Activated naive CD4-positive, alpha-beta T cell treated with anti-CD3 and anti-CD28 coated beads, Interleukin-2, amount 50 U/mL, for 72 hours (primary cell): ENCODE measurements at places on chromosomes 5 and 9. TPM values are rescaled to one million over a fixed set of nuclear protein-coding genes. Genes with fewer than 3 reads are reported as not detected.

Gene GMCL2
- not detected for total RNA-seq

Gene SPINK9
- not detected for total RNA-seq

Gene INSL6
- total RNA-seq, result not detected

Gene S100Z
- total RNA-seq, result 0.75 TPM

Gene PCBD2
- total RNA-seq, result 14.1 TPM

Gene LCN1
- not detected for total RNA-seq

Gene CATSPER3
- 0.51 TPM for total RNA-seq

Gene IL9
- total RNA-seq, result 0.93 TPM

Gene MBLAC2
- total RNA-seq, result 0.98 TPM

DNA sequence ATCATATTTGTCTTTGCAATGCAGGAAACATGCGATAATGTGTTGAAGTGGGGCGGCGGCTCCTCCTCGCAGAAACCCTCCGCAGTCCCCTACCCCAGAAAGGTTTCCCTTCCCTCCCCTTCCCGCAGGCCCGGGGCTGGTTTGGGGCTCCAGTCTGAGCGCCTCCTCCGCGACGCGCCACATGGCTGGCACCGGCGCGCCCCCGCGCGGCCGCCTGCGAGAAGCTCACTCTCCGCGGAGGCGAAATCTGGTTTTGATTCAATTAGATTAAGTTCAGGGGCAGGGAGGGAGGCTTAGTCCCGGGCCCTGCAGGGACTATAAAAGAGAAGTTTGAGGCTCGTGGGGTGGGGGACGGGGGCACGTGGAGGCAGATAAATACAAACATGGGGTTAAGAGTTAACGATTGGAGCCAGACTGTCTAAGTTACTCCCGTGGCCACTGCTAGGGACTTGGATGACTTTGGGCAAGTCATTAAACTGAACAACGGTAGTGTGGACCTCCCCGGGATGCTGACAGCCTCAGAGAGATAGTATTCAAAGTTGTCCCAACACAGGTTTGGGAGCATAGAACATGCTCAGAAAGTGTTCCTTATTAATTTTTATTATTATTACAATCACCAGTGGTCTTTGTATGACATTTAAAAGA is 69.4 kb downstream of the MSX2 start:
- no peak for DNase-seq

GRCh38 chr9:78280982-78281668 is 15.8 kb upstream of the PSAT1 start:
- DNase-seq, result no peak

DNA sequence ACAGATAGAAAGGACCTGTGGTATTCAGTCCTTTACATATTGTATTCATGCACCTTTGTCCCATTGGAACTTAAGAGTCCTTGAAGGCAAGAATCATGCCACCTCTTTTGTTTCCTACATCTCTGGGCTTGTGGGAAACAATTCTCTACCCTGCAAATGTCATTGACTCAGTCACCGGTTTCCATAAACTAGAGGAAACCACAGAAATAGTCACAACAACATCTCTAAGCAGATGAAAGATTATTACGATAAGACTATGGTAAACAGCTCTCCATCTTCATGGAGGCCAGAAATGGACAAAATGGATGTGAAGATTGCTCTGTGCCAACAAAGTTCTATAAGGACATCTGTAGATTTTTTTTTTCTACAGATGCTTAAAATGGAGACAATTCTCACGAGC is 165.5 kb downstream of the PIK3R1 start:
- DNase-seq, result no peak

DNA sequence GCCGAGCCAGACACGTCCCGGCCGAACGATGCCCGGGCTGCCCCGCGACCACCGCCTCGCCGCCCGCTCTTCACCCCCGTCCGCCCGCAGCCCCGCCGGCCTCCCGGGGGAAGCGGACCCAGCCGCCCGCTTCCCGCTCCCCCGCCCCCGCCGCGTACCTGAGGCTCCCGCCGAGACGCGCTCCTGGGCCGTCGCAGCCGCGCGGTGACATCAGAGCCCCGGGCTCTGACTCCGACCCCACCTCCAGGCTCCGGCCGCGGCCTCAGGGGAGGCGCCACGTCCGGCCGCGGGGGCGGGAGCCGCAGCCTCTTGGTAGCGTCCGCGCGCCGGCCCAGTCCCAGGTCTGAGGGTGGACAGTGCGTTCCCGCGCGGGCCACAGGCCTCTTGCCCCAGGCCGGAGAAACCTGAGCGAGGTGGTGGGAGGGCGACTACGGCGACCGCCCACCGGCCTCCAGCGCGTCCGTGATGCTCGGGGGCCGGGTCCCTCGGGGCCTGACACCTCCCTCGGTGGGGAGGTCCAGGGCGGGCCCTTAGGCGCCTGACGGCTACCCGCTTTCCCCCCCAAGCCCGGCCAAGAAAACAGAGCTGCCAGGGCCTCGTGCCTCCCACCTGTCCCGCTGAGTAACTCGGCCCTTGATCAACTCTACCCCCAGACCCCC is at the start of gene SHROOM1:
Gene SHROOM1, minus strand, starts transcription at position 212 of the 659 bp plus-strand sequence. CDS start 4,507 bp downstream, outside the sequence.
- DNase-seq, result no peak

GRCh38 chr5:129459777-129460671 is at the start of gene ADAMTS19:
Gene ADAMTS19, plus strand, starts transcription at chr5:129460298. Its CDS starts 94 bp downstream, at chr5:129460392.
- no peak for DNase-seq

- no peak for DNase-seq
Observed at GRCh38 chr5:120388016-120388781, 75.9 kb upstream of the PRR16 start.

DNA sequence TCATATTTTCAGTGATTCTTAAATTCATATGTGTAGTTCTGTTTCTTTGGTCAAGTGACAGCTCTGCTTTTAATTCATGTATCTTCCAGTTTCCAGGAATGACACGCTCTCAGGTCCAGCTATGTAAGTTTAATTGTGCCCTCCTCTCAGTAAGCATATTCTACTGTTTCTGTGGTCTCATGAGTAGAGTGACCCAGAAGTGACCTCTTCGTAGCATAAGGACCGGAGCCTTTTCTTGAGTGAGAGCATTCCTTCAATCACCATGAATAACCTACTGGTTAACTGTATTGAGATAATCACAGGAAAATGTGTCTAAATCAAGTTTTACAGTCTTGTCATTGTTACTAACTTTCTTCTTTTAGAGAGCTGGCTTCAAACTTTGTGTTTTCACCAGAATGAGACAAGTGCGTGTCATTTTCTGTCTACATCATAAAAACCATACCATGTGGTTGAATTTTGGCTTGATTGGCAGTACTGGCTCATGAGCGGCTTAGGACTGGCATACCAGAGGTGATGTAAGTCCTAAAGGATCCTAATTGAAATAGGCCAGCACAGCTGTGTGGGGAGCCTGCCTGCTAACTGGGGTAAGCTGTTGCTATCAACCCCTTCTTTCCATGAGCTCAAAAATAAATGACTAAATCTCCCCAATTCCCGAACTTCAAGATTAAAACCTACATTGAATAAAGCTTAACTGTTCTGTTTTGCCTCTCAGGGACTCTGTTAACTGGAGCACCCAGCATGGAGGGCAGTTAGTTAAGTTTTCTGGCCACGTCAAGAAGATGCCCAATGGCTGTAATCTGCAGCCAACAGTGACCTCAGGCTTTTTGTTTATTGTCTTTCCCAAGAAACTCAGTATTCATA is 4.8 kb downstream of the ADAMTSL1 start:
- no peak for DNase-seq

GRCh38 chr5:119105971-119106370 is 35.1 kb downstream of the DMXL1 start:
- DNase-seq, result no peak

DNA sequence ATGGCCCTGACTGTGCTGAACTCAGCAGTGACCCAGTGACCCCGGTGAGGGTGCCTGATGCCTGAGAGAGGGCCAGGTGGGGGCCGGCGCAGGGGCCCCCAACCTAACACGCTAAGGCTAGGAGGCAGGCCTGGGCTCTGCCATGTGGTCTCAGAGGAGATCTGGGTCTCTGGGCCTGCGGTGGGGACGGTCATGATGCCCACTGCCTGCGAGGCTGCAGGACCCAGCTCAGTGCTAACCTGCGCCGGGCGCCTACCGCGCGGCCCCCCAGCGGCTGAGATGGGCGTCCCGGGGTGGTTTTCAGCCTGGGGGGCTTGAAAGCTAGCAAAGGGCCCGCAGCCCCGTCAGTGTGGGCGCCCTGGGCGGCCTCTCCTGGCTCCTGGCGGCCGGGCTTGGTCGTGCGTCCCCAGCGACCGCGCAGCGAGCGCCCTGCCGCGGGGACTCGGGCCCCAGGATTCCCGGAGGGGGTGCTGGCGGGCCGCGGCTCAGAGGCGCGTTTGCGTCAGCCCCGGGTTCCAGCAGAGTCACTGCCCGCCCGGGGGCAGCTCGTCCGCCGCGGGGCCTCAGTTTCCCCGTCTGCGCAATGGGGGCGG is 2.5 kb downstream of the EGFL7 start:
- no peak for DNase-seq

GRCh38 chr5:2656206-2656605 is 95.3 kb downstream of the IRX2 start:
- DNase-seq, result no peak

DNA sequence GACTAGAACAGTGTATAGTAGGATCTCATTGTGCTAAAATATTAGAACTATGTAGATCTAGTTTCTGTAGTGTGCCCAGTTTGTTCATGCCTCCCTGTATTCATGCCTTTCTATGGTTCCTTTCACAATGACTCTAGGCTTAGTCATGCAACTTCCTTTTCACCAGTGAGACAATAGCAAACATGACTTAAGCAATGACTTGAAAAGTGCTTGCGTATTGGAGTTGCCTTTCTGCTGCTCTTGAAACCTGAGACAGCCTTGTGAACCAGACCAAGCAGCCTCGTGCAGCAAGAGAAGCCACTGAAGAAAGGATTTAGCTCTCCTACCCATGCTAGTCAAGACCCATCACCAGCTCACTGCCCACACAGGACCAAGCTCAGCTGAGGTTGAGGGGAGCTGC is 294.5 kb upstream of the TAS2R1 start:
- no peak for DNase-seq

- no peak for DNase-seq
Observed at GRCh38 chr5:112136773-112137172, 282.3 kb downstream of the EPB41L4A start.

DNA sequence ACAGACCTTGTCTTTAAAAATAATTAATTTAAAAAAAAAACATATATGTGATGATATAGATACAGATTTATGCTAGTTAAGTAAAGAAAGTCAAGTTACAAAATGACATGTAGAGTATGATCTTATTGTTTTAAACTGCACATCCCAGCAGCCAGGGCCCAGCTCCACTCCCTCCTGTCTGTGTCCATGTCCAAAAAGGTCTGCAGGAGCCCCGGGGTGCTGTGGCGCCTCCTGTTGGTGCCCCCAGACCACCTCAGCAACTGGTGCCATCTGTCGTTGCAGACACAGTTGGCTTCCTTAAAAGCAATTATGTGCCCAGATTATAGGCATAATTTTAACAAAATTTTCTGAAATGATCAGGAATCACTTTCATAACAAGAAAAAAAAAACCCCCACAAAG is 33.3 kb downstream of the IPPK start:
- peak; percentile 30 for DNase-seq

DNA sequence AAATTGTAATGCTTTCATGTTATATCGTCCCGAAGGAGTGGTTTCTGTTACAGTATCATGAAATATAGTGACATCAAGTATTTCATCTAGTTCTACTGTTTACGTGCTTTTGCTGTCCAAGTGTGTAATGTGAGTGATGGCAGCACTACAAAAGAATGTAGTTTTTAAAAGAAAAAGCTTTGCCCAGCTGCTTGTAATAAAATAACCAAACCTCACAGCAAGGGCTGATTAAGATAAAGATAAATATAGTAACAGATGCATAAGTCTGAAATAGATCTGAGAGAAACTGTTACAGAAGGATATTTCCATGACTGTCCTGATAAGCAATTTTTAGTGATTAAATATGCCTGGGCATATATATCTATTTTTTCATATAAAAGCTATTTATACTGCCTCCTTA is 106.4 kb downstream of the AUH start:
- no peak for DNase-seq

DNA sequence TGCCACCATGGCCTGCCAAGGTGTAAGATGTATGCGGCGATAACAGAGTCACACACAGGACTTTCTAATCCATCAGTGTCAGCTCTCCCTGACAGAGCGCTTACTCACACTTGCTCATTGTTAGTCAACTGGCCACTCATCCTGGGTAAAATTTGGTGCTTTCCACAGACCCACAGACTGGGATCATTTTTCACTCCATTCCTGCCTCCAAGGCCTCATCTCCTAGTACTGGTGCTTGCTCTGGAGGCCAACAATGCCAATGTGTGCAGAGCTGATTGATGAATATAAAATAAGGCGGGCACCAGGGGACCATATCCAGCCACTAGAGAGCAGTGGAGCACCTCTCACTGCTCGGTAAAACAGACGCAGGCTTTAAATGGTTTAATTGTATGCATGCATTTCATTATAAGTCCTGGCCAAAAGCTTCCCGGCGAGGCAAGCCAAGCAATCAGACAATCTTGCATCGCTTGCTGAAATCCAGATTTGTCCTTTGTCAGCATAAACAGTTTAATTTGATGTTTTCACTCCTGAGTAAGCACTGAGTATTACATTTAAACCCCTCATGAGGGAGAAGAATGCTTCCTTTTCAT is 22.3 kb downstream of the PSMB7 start:
- no peak for DNase-seq

DNA sequence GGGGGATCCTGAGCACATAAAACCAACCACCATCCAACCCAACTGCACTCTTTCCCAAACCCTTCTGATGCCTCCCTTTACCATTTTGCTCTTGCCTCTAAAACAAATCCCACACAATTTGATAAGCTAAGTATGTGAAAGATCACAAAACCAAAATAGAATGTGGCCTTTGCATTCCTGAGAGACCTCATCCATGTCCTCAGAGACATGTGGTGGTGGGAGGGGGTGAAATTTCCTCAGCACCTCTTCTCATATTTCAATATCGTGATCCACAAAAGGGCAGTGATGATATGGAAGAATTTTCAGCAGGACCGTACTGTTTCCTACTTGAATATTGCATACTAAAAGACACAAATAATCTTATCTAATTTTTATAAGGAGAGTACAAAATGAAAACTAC is 423.3 kb downstream of the TLE1 start:
- DNase-seq, result no peak

DNA sequence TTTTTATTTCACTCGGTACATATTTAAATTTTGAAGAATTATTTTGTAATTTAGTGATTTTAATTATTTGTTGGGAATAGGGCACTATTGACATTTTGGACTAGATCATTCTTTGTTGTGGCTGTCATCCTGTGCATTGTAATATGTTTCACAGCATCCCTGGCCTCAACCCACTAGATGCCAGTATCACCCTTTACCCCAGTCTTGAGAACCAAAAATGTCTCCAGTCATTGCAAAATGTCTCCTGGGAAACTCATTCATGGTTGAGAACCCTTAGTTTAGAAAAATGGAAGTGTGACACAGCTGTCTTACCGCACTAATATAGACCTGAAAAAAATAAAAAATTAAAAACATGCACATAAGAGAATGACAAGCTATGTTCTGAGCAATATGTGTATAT is 88.4 kb upstream of the CCDC152 start:
- DNase-seq, result no peak

- DNase-seq, result no peak
Observed at GRCh38 chr5:167812871-167813270, 478.6 kb upstream of the WWC1 start.

- no peak for DNase-seq
Observed at GRCh38 chr5:57705769-57706168, 223.2 kb upstream of the ACTBL2 start.

GRCh38 chr5:126814721-126815404 is 37.9 kb downstream of the LMNB1 start:
- DNase-seq, result no peak
